Activated CD4-positive, alpha-beta memory T cell treated with anti-CD3 and anti-CD28 coated beads, Interleukin-2, amount 10 ng/mL, durations not matched to agents 7 days and 5 days (primary cell): ENCODE measurements at places on chromosomes 7 and 10.

DNA sequence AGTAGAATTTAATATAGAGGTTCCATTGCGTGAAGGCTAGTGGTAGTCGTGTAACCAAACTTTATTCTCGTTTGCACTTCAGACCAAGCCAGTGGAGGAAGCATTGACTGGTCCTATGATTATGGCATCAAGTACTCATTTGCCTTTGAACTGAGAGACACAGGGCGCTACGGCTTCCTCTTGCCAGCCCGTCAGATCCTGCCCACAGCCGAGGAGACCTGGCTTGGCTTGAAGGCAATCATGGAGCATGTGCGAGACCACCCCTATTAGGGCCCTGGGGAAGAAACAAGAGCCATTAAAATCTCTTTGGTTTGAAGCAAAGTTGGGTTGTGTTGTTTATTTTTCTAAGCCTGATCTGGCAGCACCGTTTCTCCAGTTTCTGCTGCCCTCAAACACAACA lies 3.5 kb upstream of the CPA4 start:
- DNase-seq, result no peak

GRCh38 chr7:46545790-46546189 lies 624.7 kb upstream of the IGFBP3 start:
- DNase-seq, result no peak

DNA sequence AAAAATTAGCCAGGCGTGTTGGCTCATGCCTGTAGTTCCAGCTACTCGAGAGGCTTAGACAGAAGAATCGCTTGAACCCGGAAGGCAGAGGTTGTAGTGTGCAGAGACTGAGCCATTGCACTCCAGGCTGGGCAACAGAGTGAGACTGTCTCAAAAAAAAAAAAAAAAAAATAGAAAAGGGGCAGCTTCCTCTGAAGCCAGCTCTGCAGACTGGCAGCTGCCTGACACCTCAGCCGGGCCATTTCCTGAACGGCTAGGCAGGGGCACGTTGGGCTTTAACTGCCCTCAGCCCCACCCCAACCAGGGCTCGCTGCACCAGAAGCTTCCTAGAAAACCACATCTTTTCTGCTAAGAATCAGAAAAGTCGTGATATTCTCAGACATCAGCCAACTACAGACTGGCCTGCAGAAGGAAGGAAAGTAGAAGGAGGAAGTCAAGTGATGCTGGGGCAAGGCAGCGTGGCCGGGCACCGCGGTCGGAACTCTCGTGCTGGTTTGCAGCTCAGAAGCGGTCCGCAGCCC lies 38.0 kb downstream of the PRKAG2 start:
- peak; percentile 83 for DNase-seq

- DNase-seq, result no peak
Measured at GRCh38 chr7:95155965-95156364, 168.4 kb downstream of the PON1 start.

GRCh38 chr7:104089061-104089460 lies 99.6 kb upstream of the RELN start:
- DNase-seq, result no peak

GRCh38 chr7:46960970-46961369 lies 620.9 kb downstream of the TNS3 start:
- no peak for DNase-seq

DNA sequence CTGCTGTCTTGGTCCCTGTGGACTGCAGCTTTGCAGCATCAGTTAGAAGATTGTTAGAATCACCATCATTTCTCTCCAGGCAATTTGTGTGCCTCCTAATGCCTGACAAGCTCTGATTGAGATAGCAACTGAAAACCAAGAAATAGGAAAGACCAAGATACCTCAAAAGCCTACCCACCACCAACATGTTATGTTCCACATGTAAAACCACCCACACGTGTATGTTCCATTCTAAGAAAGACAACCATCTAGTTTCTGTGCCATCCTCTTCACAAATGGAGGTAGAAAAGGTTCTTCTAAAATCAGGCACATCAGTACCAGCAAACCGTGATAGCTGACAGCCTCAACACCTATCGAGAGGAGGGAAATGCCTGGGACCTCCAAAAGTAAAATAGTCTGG lies 46.9 kb downstream of the TASOR2 start:
- DNase-seq, result no peak

- DNase-seq, result no peak
Measured at GRCh38 chr7:37337522-37337921, 111.1 kb downstream of the ELMO1 start.

- DNase-seq, result no peak
Measured at GRCh38 chr10:100631192-100631591, 95.4 kb downstream of the HIF1AN start.

GRCh38 chr10:30705625-30706149 lies 76.1 kb upstream of the LYZL2 start:
- DNase-seq, result peak; percentile 45

DNA sequence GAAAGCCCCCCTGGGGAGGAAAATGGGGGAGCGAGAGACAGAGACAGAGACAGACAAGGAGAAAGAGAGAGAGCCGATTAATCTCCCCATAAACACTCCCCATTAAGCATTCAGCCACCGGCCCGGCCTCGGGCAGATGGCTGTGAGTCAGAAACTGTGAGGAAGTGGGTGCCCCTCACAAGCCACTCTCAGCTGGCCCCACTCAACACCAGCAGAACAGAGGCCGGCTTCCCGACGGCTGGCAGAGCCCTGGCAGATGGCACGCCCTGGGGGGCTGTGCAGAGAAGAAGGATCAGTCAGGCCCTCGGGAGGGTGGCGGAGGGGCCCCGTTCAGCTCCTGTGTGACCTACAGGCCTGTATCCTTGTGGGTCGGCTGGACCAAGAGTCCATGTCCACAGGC lies 41.2 kb downstream of the CAMK2B start:
- no peak for DNase-seq

GRCh38 chr10:105706281-105707026 lies 1065.4 kb downstream of the SORCS3 start:
- DNase-seq, result no peak

DNA sequence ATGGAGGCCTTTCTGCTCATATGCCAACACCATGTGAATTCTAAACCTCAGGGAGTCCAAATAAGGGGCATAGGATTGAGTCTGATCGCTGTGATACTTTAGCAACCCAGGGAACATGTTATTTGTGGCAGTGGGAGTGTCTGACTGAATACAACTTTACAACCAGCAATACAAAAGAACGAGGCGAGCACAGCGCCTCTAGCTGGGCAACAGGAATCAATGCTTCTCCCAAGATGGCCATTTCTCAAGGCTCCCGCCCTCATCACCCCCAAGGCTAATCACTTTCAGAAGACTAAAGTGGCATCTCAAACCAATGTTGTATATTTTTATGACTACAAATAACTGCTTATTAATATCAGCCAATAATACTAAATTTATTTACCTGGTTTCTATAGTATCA lies 28.1 kb downstream of the YWHAG start:
- no peak for DNase-seq

- no peak for DNase-seq
Measured at GRCh38 chr10:122164023-122164601, 107.0 kb upstream of the BTBD16 start.

DNA sequence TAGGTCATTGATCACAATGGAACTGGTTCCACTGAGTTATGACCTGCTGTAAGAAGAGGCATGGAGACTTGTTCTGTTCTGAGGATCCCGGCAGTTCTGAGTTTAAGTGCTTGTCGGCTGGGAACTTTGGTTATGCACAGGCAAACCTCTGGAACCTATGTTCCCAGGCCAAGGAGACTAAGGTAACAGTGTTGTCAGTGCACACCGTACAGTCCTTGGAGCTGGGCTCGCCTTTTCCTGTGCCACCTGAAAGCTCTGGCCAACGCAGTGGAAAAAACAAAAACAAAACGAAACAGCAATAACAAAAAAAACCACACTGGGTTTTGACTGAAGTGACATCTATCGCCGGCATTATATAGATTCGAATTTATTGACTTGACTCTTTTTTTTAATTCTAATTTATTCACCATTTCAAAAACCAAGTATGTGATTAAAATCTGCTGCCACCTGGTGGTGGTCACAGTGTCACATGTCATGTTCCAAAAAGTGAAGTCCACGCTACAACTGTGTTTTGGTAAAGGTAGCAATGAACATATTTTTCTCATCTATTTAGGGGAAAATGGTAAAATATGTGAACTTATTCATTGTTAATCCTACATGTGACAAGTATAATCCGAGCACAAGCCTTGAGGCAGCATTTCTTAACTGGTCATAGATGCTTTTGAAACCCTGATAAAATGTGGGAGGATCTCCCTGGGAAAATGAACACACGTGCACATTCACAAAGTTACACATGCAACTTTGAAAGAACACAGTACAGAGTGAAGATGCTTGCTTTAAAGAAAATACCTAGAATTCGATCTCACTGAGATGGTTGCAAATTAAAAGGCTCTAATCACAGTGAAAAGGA lies 113.8 kb upstream of the PPP2R2D start:
- peak; percentile 28 for DNase-seq

DNA sequence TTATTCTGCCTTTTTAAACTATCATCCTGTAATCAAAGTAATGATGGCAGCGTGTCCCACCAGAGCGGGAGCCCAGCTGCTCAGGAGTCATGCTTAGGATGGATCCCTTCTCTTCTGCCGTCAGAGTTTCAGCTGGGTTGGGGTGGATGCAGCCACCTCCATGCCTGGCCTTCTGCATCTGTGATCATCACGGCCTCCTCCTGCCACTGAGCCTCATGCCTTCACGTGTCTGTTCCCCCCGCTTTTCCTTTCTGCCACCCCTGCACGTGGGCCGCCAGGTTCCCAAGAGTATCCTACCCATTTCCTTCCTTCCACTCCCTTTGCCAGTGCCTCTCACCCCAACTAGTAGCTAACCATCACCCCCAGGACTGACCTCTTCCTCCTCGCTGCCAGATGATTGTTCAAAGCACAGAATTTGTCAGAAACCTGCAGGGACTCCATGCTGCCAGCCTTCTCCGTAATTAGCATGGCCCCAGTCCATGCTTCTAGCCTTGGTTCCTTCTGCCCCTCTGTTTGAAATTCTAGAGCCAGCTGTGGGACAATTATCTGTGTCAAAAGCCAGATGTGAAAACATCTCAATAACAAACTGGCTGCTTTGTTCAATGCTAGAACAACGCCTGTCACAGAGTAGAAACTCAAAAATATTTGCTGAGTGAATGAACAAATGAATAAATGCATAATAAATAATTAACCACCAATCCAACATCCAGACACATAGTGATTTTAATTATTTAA lies 151.7 kb downstream of the EGFR start:
- no peak for DNase-seq

DNA sequence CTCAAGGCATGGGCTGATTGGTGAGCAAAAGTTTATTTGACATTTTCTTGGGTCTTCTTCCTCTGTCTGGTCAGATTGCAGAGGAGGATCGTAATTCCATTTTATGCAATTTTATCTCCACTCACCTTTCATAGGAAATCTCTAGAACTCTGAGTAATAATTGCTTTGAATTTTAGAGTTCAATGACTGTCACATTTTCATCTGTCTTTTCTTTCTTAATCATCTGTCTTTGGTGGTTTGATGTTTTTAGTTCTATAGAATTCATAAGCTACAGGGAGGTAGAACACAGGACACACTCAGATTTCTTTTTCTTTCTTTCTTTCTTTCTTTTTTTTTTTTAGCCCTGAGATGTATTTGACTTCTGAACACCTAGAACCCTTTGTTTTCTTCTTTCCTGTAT lies 11.6 kb downstream of the GATA3 start:
- DNase-seq, result no peak

GRCh38 chr7:142808802-142809583 lies 38.2 kb downstream of the PRSS2 start:
- peak; percentile 97 for DNase-seq

GRCh38 chr10:99123851-99124250 lies 111.8 kb downstream of the HPSE2 start:
- no peak for DNase-seq

DNA sequence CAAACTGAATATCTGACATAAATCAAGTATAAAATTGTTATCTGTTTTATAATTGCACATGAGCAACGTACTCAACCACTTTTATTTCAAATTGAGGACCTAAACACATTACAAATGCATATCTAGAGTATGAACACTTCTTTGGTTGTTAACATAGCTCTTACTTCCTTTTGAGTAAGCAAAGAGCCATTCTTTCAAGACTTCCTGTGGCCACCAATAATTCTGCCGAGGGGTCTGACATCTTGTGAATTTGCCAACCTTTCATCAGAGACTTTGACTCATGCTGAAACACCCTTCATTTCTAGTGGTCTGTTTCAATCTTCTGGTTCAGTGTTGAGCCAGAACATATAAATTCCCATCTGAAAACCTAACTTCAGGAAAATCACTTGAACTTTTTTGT lies 59.4 kb downstream of the CDK14 start:
- DNase-seq, result no peak

GRCh38 chr7:155815332-155816191 lies 3.3 kb upstream of the SHH start:
- peak; percentile 72 for DNase-seq

DNA sequence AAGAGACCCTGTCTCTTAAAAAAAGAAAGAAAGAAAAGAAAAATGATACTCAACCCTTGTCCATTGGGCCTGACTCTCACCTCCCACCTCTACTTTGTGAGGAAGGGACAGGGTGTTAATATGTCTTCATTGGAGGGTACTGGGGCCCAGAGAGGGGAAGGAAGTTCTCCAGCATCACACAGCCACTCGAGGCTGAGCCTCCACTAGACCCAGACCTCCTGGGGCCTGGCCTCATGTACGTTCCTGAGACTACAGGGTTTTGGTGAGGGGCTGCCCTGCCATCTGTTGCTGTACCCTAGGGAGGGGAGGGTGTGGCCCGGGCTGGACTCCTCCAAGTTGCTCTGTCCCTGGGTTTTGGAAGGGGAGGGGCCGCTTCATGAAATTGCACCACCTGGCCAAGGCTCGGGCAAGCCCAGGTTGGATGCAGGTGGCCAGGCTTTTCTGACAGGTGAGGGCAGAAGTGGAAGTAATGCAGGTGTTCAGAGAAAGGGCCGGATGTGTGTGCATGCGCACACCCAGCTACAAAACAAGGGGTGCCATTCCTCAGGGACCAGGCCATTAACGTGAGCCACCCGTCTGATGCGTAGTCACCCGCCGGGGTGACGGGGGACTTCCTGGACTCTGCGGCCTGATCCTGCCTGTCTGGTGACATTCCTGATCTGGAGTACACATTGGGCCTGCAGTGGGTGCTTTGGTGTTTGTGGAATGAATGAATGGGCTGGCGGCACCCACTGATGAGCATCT lies 21.7 kb downstream of the GTF2IRD1 start:
- no peak for DNase-seq

- DNase-seq, result no peak
Measured at GRCh38 chr10:92418891-92419290, 127.9 kb downstream of the MARCHF5 start.

- DNase-seq, result no peak
Measured at GRCh38 chr10:25493122-25493893, 318.5 kb downstream of the GPR158 start.
